Cardiac septum (tissue), 1 donor: ENCODE measurements at places on chromosomes 3 and 15. TPM values are rescaled to one million over a fixed set of nuclear protein-coding genes. Genes with fewer than 3 reads are reported as not detected.

SOX14 gene
- not detected for total RNA-seq

AGTR1 gene
- 0.67 TPM for total RNA-seq

SHC4 gene
- total RNA-seq: 3.3 TPM

MAP2K1 gene
- 38.7 TPM for total RNA-seq

CADM2 gene
- total RNA-seq: 0.65 TPM

SCN11A gene
- total RNA-seq: 0.05 TPM

SLC51A gene
- total RNA-seq: 0.51 TPM

LMAN1L gene
- total RNA-seq: 7.9 TPM

IL16 gene
- total RNA-seq: 2.5 TPM

ITIH4 gene
- total RNA-seq: 3.2 TPM

MKRN2OS gene
- total RNA-seq: 0.48 TPM

C3orf85 gene
- not detected for total RNA-seq

ANKUB1 gene
- total RNA-seq: not detected

DNAH1 gene
- total RNA-seq: 4.2 TPM

TEX55 gene
- not detected for total RNA-seq

RAB6B gene
- total RNA-seq: 42.4 TPM

C3orf52 gene
- total RNA-seq: 5.1 TPM

XYLB gene
- 0.46 TPM for total RNA-seq

MAP1A gene
- 182 TPM for total RNA-seq

ACTRT3 gene
- total RNA-seq: 0.57 TPM

TMCC1 gene
- total RNA-seq: 35.2 TPM

GPR62 gene
- 0.16 TPM for total RNA-seq

COL7A1 gene
- 26.5 TPM for total RNA-seq

WDR72 gene
- not detected for total RNA-seq

IRAK2 gene
- 1.9 TPM for total RNA-seq

CAPN3 gene
- 14.8 TPM for total RNA-seq

DYNLT2B gene
- 5.0 TPM for total RNA-seq
